ENCODE measurements at places on chromosomes 16 and 17.

GRCh38 chr16:4811773-4812172, 9.3 kb upstream of the ROGDI start:
- no peak for DNase-seq

DNA sequence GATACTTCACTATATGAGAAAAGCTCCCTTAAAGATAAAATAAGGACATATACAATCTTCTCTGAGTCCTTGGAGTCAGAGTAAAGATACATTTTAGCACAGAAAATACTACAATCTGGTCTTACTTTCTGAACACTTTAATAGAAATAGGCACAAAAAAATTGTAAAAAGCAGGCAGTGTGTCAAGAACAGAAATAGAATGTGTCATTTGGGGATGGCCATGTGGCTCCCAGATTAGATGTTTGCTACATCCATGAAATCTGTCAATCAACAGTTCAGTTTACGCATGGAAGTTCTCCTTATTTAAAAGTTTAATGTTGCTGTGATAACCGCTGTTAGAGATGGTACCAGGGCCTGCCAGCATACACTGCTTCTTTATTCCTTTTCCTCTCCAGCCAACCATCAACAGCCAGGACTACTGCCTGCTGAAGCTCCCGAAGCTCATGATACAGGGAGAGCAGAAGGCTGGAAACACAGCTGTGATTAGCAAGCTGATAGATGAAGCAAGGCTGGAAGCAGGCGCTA, 278.5 kb downstream of the CEP112 start:
- DNase-seq: no peak

DNA sequence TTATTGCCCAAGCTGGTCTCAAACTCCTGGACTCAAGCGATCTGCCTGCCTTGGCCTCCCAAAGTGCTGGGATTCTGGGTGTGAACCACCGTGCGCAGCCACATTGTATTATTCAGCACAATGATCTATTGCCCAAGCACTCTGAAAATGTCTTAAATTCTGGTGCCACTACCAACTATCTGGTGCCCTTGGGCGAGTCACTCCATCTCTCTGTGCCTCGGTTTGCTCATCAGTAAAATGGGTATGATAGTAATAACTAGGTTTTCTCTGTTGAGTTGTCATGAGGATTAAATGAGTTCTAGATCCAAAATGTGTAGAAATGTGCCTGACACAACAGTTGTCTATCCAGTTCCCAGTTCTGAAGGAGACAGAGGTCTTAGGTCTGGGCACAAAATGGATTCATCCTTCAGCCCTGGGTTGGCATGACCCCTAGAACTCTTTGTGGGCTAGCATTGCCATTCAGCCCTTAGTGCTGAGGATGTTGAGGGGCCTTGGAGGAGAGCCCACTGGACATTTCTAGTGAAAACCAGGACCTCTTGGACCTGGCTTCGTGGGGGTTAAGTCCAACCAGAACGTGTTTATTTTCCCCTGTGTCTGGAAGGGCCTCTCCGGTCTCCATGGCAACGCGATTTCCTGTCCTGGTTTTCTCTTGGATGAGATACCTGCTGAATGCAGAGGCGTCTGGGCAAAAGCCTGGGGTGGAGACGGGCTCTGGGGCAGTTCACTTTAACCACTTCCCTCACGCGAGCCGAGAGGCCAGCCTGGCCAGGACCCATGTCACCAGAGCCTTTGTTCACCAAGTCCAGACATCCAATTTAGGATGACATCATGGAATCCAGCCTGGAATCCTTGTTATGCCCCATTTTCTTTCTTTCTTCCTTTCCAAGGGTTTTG, 43.7 kb upstream of the TNRC6A start:
- no peak for DNase-seq

GRCh38 chr17:1005361-1005946, 8.5 kb downstream of the TIMM22 start:
- DNase-seq: no peak

- DNase-seq: no peak
These were observed 16.0 kb downstream of the C17orf100 start for GRCh38 chr17:6667516-6667915.
